Left kidney (tissue), 8 donors: ENCODE measurements at places on chromosomes 12 and 14.

GRCh38 chr14:70711451-70711850, 69.7 kb downstream of the TTC9 start:
- no peak for DNase-seq

DNA sequence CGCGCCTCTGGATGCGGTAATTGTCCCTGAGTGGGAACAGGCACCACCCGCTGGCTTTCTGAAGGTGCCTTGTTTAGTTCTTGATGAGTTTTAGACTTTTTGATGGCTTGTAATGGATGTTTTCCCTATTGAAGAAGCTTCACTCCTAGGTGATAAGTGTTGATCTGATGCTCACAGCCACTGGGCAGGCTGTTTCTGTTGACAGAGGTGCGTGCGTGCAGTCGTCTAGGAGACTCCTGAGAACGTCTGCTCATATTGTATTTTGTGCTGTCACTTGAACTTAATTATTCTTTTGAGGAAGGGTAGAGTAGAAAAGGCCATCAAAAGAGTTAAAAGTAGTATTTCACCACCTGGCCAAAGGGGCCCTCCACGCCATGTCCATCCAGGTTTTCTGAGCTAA, 70.5 kb downstream of the EP400 start:
- no peak for DNase-seq

- DNase-seq = peak; percentile 29
Observed at GRCh38 chr12:24760162-24760561, 188.7 kb downstream of the BCAT1 start.

GRCh38 chr12:67202678-67203012, 66.5 kb upstream of the CAND1 start:
- DNase-seq = no peak

GRCh38 chr14:86788224-86788623, 1204.8 kb downstream of the GALC start:
- no peak for DNase-seq

DNA sequence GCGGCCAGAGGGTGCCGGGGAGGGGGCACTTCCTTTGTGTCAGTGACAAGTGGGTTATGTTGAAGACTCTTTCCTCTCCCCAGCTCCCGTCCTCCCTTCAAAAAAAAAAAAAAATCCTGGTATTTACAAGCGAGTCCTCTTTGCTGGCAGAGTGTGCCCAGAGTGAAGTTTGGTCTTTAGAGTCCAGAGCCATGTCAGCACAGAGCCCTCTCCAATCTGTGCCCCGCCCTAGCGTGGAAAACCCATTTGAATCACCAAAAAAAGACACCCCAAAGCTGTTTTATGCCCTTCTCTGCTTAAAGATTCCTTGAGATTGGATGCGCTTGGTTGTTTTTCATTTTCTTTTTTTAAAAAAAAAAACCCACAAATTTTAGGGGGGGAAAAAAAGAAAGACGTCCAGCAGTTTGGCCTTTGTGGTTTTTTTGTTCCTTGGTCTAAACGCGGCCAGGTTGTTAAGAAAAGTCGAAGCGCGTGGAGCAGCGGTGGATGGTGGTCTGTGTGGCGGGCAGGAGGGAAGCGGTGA, 3.3 kb downstream of the NKX2-1 start:
- DNase-seq = no peak

GRCh38 chr14:43413084-43413483, 1094.0 kb downstream of the FSCB start:
- no peak for DNase-seq

DNA sequence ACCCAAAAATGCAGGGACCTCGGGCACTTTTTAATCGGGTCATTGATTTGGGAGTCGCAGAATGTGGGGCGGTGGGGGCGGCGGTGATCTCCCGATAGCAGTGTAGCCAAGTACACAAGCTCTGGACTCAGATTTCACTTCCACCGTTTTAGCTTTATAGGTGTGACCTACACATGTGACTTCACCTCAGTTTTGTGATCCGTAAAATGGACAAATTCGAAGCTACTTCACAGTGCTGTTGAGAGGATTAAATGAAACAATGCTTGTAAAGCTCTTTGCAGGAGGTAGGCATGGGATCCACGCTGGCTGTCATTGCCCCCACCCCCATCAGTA, 478 bp downstream of the RITA1 start:
- no peak for DNase-seq

GRCh38 chr12:48671231-48671856, 10.7 kb downstream of the KANSL2 start:
- DNase-seq = no peak

- peak; percentile 20 for DNase-seq
Observed at GRCh38 chr12:26402648-26403047, 207.3 kb downstream of the SSPN start.

- peak; percentile 81 for DNase-seq
Observed at GRCh38 chr12:123242116-123242904, 9.1 kb downstream of the MTRFR start.

- DNase-seq = peak; percentile 90
Observed at GRCh38 chr12:53746592-53747092, 5.1 kb downstream of the CISTR start.

GRCh38 chr12:95213928-95214327, 3.3 kb downstream of the FGD6 start:
- no peak for DNase-seq

DNA sequence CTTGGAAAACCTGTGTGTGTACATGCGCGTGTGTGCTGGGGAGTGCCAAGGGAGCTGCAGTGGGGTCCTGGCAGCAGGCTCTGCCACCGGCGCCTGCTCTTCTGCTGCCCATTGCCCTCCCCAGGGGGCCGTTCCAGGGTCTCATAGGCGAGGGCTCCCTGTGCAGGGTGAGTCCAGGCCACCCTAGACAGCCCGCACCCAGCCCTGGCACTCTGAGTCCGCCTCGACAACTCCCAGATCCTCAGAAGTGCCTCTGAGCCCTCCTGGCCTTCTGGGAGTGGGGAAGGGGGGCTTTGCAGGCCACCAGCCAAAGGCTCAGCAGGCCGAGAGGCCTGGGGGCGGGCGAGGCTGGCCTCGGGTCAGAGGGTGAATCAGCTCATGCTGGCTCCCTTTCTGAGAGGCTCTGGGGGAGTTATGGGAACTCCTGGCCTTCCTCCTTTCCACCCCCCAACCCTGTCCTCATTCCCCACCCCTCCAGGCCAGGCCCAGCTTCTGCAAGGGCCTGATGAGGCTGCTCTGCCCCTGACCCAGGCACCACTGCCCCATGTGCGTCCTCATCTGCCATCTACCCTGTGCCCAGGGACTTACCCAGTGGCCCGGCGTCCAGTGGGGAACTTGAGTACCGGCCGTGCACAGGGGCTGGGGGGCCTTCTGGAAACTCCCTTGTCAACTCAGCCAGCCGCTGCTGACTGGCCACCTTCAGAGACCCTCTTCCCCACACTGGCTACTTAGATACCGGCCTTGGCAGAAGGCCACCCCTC, 2.1 kb upstream of the TEDC1 start:
- DNase-seq = no peak

DNA sequence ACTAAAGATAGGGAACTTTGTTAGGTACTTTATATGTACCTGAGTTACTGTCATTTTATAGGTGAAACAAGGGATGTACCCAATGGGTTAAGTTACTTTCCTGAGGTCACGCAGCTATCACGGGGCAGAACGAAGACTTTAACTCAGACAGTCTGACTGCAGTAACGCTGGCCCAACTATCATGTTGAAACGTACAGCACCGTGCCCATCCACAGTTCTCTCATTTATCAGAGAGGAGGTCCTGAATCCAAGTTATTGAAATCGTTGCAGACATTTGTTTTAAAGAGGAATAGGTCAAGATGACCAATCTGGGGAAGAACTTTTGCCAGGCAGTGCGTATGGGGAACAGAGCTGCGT, 587 bp upstream of the C12orf75 start:
- no peak for DNase-seq

GRCh38 chr12:108975024-108975593, 45.8 kb downstream of the SVOP start:
- no peak for DNase-seq
